ENCODE measurements at places on chromosomes 3 and 15.
A peak's percentile ranks its signal among the peaks of the same experiment; 100 is the strongest.

DNA sequence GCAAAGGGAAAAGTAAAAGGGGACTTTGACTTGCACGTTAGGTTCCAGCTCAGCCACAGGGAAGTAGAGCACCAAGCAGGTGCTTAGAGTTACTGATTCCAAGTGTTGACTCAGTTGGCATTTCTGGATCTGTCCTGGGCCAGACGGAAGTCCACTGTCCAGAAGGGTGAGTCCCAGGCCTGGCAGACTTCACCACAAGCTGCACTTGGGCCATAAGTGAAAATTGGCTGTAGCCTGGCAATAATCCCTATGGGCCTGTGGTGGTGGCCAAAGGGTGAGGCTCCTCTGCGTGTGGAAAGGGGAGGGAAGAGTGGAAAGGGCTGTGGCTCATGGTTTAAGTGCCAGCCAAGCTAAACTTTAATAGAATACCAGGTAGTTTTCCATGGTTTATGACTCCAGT, 121.5 kb downstream of the DTWD1 start:
- peak; percentile 67 for DNase-seq

GRCh38 chr3:12963922-12964701, 109.1 kb downstream of the IQSEC1 start:
- no peak for DNase-seq

DNA sequence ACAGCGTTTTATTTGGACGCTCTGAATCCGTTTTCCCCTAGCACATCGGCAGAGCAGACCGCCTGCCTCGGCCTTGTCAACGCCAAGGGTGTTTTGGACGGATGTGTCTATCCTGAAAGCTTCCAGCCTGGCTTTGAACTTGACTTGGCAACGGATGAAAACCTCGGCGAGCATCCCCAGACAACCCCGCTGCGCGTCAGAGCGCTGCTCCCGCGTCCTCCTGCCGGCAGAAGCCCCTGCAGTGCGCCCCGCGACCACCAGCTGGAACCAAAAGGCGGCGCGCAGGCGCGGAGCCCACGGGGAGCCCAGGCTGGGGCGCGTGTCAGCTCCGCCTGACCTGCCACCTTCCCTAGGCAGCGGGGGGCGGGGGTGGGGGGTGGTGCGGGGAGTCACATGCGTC, 26.2 kb upstream of the ARL8B start:
- no peak for DNase-seq

DNA sequence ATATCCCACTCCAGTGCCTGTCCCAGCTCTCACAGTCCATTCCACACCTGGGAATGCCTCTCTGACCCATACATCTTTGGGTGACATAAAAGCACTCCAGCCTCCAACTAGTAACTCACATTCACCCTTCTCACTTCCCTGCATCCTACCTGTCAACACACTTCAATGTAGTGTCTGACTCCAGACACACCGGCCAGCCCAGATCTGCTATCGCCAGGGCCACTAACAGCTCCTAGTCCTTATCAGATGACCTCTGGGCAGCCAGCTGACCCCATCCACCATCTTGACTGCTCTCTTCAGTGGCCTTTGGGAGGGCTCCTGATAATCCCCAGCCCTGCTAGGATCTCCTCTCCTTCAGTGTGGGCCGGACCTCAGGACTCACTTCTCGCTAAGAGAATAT, 2.9 kb upstream of the MCM2 start:
- no peak for DNase-seq

DNA sequence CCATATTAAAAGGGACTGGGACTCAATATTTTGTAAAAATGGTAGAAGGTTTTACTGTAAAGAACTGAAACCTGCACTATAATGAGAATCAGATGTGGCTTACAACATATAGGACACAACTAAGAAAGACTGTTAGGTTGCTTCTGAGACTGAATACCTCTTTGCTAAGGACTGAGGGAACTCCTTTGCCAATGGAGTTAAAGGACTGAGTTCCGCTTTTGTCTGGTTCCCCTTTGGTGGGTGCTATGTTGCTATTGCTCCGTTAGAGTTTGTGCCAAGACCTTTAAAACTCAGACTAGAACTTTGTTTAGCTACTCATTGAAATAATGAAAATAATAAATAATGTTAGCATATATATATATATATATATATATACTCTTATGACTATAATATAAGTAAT, 147.8 kb upstream of the KCNMB2 start:
- no peak for DNase-seq

Data from ascending aorta (tissue), 2 donors.